ENCODE measurements at places on chromosomes 4 and X. TPM values are rescaled to one million over a fixed set of nuclear protein-coding genes. Genes with fewer than 3 reads are reported as not detected.

The SHROOM3 gene
- 11.8 TPM for total RNA-seq

The TEX13C gene
- not detected for total RNA-seq

The CSAG3 gene
- total RNA-seq, result not detected

The LUZP4 gene
- not detected for total RNA-seq

The ITIH6 gene
- total RNA-seq, result not detected

The CXCL6 gene
- under 0.01 TPM for total RNA-seq

The CCSER1 gene
- total RNA-seq, result 122 TPM

The HSFX4 gene
- not detected for total RNA-seq

The GLRB gene
- total RNA-seq, result 25.6 TPM

The TMLHE gene
- 19.9 TPM for total RNA-seq

The CFAP47 gene
- 3.2 TPM for total RNA-seq

The LGI2 gene
- 0.98 TPM for total RNA-seq

The CENPVL3 gene
- 1.2 TPM for total RNA-seq

The ABCD1 gene
- 3.4 TPM for total RNA-seq

The PLP1 gene
- 10.1 TPM for total RNA-seq

The DSPP gene
- total RNA-seq, result under 0.01 TPM

The NOX1 gene
- total RNA-seq, result not detected
